ENCODE measurements at places on chromosomes 6 and 20.
A peak's percentile ranks its signal among the peaks of the same experiment; 100 is the strongest.

DNA sequence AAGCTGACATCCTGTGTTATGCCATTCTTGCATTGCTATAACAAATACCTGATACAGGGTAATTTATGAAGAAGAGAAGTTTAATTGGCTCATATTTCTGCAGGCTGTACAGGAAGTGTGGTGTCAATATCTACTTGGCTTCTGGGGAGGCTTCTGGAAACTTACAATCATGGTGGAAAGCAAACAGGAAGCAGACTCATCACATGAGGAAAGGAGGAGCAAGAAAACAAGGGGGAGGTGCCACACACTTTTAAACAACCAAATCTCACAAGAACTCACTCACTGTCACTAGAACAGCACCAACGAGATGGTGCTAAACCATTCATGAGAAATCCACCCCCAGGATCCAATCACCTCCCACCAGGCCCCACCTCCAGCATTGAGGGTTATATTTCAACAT lies 143.1 kb upstream of the GGTLC1 start:
- DNase-seq: no peak

DNA sequence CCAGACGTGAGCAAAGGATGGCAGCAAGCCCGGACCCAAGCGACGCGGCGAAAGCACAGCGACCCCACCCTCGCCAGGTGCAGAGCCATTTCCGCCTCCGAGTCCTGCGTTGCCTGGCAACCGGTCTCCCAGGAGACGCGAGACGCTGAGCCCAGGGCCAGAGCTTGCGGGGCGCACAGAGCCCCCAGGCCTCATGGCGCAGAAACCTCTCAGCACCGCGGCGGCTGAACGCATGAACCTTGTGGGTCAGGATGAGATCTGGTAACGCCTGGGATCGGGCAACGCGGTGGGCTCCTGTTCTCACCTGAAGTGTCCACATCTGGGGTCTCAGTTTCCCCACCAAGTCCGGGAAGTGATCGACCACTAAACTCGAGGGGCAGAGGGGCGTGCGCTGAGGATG lies 77.7 kb downstream of the ANKRD60 start:
- DNase-seq: no peak

DNA sequence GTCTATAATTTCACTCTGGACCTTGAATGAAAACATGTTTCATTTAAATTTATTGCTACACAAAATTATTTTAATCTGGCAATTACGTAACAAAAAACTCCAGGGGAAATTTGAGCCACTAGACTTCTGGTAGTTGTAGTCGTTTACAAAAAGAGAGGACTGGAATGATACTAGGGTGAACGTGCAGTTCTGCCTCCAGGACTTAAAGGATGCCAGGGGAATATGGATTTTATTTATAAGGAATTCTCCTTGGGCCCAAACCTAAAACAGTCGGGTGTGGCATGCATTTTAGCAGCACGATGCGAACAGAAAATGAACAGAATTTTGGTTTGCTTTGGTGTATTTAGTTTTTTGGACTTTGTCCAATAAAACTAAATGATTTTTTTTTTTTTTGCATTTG lies 76.9 kb downstream of the PRL start:
- DNase-seq: no peak

GRCh38 chr6:45946352-45946751 lies 69.3 kb downstream of the CLIC5 start:
- no peak for DNase-seq

- peak; percentile 96 for DNase-seq
These were observed 24.2 kb downstream of the NQO2 start for GRCh38 chr6:3023663-3024483.

GRCh38 chr20:18252597-18253451 lies 35.5 kb upstream of the ZNF133 start:
- peak; percentile 91 for DNase-seq

GRCh38 chr20:8364734-8365078 lies 232.6 kb downstream of the PLCB1 start:
- no peak for DNase-seq

GRCh38 chr6:44951253-44951747 lies 376.8 kb upstream of the RUNX2 start:
- no peak for DNase-seq

DNA sequence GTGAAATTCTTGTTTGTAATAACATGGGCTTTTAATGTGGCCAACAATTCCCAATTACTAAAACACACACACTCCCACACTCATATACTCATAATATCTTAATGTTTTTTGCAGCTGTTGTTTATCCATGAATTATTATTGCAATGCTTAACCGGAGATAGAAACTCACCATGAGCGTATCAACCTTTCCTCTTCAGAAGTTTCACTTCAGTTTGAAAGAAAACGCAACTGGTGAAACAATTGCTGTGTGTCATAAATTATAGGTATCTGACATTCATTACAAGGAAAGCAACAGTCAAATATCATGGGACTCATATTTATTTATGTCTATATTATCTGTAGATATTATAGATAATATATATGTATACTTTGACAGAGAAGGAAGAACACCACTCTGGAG lies 104.1 kb downstream of the HDGFL1 start:
- no peak for DNase-seq

GRCh38 chr6:166202321-166202733 lies 34.7 kb upstream of the TBXT start:
- DNase-seq: no peak

DNA sequence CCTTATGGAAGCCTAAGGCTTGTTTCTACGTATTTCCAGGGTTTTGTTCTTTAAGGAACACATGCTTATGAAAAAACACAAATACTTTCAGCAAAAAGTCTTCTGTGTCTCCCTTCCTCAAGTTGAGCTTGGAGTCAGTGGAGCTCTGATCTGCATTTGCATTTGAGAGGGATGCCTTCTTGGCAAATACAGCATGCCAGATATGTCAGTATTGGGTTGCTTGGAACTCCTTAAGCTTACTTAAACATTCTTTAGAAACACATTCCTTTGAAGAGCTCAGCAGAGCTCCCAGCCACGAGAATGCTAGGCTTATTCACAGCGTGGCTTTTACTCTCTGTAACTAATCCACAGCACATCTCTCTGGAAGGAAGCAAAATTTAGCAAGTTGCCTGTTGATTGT lies 68.3 kb downstream of the ANKRD6 start:
- no peak for DNase-seq

GRCh38 chr20:24582373-24583168 lies 113.1 kb downstream of the SYNDIG1 start:
- no peak for DNase-seq

DNA sequence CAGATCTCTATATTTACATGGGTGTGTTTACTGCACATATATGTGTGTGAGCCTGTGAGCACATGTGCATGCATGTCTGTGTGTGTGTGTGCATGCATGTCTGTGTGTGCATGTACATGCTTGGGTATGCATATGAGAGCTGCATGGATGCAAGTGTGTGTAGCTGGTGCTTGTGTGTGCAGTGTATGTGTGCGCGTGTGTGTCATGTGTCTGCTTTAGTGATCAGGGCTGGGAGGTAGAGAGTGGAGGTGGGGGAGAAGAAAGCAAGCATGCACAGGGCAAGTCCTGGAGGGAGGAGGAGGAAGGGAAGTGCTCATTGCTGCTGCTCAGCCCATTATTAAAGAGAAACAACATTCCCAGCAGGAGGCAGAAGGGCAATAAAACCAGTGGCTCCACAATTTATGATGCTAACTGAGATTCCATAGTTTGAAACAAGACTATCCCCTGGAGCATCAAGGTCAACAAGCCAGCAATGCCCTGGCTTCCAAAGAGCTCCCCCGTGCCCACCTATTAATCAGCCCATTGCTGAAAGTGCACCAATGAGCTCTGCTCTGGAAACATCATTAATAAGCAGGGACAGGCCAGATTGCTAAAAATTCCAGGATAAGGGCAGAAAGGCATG lies 414.0 kb downstream of the MAFB start:
- no peak for DNase-seq

DNA sequence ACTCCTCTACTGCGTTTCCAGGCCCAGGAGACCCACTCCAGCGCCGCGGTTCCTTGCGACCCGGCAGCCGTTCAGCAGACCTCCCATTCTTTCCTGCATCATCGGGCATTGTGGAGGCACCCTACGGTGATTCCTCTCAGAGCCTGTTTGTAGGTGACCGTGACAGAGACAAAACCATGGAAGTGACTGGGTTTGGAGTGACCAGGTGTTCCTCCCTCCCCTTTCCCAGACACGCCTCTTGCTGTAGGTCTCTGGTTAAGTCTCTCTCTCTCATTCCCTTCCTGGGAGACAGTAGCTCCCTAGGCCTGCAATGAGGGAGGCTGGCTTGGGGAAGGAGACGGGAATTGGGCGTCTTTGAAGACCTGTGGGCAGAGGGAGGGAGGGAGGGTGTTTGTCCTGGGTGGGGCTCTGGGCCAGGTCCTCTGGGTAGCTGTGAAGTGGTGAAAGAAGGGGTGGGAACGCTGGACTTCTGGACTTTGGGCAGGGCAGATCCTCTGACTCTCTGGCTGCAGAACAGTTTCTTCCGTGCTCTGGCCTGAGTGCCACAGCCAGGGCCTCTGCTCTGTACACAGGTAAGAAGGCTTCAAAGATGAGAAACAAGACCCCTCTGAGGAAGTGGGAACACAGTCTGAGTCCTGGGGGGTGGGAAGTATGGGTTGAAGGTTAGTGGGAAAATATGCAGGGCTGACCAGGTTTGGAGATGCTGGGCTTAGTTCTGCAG lies 763 bp downstream of the KLC4 start:
- DNase-seq: peak; percentile 44

DNA sequence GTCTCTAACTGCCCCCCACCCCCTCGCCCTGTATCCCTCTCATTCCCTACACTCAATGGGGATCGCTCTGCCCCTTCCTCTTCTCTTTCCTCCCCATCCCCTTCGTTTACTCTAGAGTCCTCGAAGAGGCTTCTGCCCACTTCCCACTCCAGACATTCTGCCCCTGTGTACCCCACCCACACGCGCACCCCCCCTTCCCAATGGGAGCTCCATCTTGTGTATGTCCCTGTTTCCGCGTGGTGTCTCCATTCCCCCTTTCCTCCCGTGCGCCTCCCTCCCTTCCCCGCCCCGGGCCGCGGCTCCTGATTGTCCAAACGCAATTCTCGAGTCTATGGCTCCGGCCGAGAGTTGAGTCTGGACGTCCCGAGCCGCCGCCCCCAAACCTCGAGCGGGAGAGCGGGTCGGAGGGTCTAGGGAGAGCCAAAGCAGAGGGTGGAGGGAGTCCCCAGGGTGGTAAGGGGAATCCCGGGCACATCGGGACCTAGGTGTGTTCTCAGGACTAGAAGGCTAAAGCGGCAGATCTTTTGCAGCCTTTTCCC lies 679 bp upstream of the RING1 start:
- peak; percentile 52 for DNase-seq

DNA sequence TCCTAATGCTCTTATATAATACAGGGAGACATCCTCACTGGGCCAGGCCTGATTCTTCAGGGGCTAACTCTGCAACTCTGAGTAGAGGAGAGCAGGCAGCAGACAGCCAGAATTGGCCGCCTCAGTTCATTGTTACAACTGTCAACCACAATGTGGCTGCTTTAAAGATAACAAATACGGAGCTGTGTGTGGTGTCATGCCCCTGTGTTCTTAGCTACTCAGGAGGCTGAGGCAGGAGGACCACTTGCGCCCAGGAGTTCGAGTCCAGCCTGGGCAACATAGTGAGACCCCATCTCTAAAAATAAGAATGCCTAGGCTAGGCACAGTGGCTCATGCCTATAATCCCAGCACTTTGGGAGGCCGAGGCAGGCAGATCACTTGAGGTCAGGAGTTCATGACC lies 34.3 kb downstream of the CEP250 start:
- no peak for DNase-seq

DNA sequence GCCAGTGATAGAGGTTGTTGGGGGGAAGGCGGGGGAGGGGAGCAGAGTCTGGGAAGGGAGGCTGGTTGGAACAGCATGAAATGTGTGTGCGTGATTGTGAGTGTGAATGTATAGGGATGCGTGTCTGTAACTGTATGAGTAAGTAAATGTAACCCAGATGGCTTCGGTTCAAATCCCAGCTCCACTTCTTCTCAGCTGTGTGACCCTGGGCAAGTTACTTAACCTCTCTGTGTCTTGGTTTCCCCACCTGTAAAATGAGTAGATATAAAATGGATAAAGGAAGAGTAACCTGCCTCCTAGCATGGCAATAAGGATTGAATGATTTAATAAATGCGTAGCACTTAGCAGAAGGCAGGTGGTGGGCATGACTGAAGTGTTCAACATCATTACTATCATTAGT lies 24.1 kb downstream of the MAFB start:
- DNase-seq: no peak

DNA sequence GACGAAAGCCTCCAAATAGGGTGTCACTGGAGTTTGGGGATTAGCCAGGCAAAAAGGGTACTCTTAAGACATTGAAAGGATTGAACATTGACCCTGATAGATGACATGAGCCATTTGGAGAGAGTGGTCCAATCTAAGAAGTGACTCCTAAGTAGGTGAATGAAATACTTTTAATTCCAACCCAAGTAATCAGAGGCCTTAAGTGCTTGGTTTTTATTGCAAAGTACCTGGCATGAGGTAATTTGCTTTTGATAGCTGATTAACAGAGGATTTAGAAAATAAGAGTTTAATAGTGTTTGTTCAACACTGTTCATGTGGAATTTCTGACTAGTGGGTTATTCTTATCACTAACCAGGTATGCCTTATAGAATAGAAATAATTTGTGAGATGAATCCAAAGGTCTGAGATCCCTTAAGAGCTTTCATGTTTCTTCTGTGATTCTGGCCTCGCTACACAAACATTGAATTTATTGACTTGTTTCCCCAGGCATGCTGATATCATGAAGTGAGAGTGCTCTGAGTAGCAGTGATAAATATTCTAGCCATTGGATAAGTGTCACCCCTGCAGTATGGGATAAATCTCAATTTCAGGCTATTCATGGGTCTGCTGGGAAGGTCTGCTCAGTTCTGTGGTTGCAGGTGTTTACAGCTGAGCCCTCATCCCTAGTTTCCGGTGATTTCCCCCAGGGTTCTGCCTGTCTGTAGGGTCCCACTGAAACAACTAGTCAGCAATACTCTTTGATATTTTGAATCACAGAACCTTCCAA lies 6.5 kb downstream of the NCOA7 start:
- DNase-seq: no peak

DNA sequence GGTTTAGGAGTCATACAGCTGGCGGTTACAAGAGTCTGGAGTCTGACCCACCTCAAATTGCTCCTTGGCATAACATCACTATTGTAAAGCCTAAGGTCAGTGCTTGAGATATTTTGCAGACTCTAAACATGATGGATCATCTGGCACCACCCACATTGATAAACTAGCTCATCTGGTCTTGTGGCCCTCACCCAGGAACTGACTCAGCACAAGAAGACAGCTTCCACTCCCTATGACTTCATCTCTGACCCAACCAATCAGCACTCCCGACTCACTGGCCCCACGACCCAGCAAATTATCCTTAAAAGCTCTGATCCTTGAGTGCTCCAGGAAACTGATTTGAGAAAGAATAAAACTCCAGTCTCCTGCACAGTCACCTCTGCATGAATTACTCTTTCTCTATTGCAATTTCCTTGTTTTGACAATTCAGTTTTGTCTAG lies 115.9 kb downstream of the CD24 start:
- peak; percentile 35 for DNase-seq

- peak; percentile 88 for DNase-seq
These were observed 61.6 kb downstream of the RAB44 start for GRCh38 chr6:36759148-36759759.

- no peak for DNase-seq
These were observed 95.0 kb upstream of the MLN start for GRCh38 chr6:33898771-33899170.

- no peak for DNase-seq
These were observed 500.4 kb downstream of the COL12A1 start for GRCh38 chr6:74705451-74705850.

Measured in RWPE1 (cell line).